Frontal cortex (tissue), 4 donors: ENCODE measurements at places on chromosomes 1 and 21. TPM values are rescaled to one million over a fixed set of nuclear protein-coding genes. Genes with fewer than 3 reads are reported as not detected.

The PTPRF gene
- total RNA-seq: 39.1 TPM

The CRYZL1 gene
- total RNA-seq: 68.9 TPM

The BRINP3 gene
- total RNA-seq: 51.8 TPM

The UBL4B gene
- 0.41 TPM for total RNA-seq

The DFFA gene
- total RNA-seq: 29.8 TPM

The C1orf35 gene
- total RNA-seq: 4.1 TPM

The CLEC20A gene
- not detected for total RNA-seq

The SELE gene
- under 0.01 TPM for total RNA-seq

The SERTAD4 gene
- 13.5 TPM for total RNA-seq

The TDRD5 gene
- total RNA-seq: 2.9 TPM

The FAM177B gene
- total RNA-seq: not detected

The OR6N1 gene
- total RNA-seq: not detected

The PRKCZ gene
- 58.7 TPM for total RNA-seq

The RNPEP gene
- 11.4 TPM for total RNA-seq
